Endothelial cell (in vitro differentiated cells): ENCODE measurements at places on chromosomes 3 and 15. TPM values are rescaled to one million over a fixed set of nuclear protein-coding genes. Genes with fewer than 3 reads are reported as not detected.

Gene AHSG
- total RNA-seq, result not detected

DNA sequence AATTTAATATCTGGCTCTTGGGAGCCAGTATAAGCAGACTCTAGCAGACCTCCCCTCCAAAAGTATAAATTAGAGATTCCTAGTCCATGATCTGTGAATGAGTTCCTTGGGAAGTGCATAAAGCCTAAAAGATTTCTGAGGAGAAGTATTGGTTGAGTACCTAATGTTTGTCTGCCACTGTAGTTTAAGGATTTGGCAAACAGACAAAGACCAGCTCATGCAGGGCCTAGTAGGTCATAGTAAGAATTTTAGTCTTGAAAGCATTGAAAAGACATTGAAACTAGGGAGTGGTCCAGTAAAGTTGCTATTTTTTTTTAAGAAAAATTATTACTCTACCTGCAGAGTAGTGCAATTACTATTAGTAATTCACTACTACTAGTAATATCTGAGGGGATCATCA, 67.5 kb downstream of the SPRED1 start:
- DNase-seq, result no peak
- no peak overlapping the region for H3K4me3 ChIP-seq
- no peaks in the 10 kb centered on the region for H3K27me3 ChIP-seq
- H3K4me1 ChIP-seq, result no peaks in the 10 kb centered on the region

DNA sequence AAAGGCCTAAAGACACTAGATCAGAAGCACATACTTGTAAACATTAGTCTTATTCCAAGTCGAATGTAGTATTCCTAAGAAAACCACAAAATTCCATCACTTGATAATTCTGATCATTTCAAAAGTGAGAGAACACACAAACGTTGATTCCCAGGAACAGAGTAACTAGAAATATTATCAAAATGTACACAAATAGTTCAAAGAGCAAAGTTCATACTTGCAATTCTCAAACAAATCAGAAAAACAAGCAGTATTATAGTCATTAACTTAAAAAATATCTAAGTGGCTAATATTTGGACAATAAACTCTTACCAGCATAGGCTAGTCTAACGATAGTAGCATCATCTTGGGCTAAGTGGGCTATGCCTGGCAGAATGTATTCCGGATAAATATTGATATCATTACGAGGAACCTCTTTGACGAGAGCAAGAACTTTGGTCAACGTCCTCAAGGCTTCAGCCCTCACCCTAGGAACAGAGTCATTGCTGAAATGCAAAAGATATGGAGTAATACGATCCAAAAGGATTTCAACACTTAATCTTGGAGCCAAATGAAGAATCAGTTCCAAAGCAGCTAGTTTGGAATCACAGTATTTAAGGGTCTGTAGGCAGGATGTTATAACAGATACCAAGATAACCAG, 13.3 kb downstream of the PIK3R4 start:
- no peaks in the 10 kb centered on the region for H3K36me3 ChIP-seq
- H3K27me3 ChIP-seq, result no peaks in the 10 kb centered on the region
- H3K27ac ChIP-seq, result no peak overlapping the region
- H3K4me3 ChIP-seq, result no peak overlapping the region
- H3K4me1 ChIP-seq, result no peaks in the 10 kb centered on the region
- no peak for DNase-seq

GRCh38 chr3:128226795-128227395, 73.6 kb downstream of the EEFSEC start:
- no peak overlapping the region for H3K27ac ChIP-seq
- DNase-seq, result peak; percentile 77
- H3K4me1 ChIP-seq, result peaks cover 17% of the 10 kb centered on the region
- no peak overlapping the region for H3K4me3 ChIP-seq
- no peaks in the 10 kb centered on the region for H3K36me3 ChIP-seq

Gene FAM107A
- total RNA-seq, result 0.18 TPM
